Psoas muscle (tissue), 8 donors: ENCODE measurements at places on chromosomes 4 and X. TPM values are rescaled to one million over a fixed set of nuclear protein-coding genes. Genes with fewer than 3 reads are reported as not detected.

- peak; percentile 9 for DNase-seq
These were observed 21.6 kb upstream of the WDR17 start for GRCh38 chr4:176043838-176044588.

GRCh38 chr4:39427520-39428114 is 20.9 kb downstream of the KLB start:
- no peak for DNase-seq

DNA sequence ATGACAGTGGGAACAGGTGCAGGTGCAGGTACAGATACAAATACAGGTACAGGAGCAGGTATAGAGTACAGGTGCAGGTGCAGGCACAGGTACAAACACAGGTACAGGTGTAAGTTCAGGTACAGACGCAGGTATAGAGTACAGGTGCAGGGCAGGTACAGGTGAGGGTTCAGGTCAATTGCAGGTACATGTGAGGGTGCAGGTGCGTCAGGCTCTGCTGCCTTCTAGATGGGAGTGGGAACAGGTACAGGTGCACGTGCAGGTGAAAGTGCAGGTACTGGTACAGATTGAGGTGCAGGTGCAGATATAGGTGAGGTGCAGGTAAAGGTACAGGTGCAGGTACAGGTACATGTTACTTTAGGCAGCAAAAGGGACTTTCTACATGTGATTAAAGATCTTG is 85.7 kb downstream of the CRLF2 start:
- no peak for DNase-seq

Gene NWD2
- total RNA-seq = not detected

Gene COL4A5
- 8.3 TPM for total RNA-seq

- DNase-seq = no peak
These were observed 272.2 kb upstream of the CASK start for GRCh38 chrX:42195506-42195905.
